ENCODE measurements at places on chromosomes 4 and X.

- DNase-seq: no peak
Observed at GRCh38 chr4:5821665-5822358, 71.1 kb downstream of the CRMP1 start.

GRCh38 chr4:112944006-112944405, 105.4 kb upstream of the ANK2 start:
- no peak for DNase-seq

DNA sequence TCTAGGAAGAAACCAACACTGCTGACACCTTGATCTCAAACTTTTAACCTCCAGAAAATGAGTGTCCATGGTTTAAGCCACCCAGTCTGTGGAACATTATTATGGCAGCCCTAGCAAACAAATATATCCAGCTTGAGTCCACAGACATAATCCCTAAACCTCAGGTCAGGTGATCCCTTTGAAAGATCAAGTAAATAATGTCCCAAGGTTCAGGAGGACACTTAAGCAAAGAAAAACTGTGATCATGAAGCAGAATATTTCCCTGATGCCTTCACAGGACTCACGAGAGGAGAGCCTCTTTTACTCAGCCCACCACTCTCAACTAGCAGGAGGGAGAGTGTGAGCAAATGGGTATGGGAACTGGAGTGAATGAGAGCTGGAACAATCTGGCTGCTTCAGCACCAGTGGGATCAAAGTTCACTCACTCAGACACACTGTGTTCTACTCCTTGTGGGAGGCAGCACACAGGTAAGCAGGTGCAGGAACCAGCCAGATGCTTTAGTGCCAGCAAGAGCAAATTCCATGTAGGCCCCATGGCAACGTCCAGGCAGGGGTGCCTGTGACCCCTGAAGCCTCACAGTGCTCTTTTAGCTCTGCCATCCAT, 608.4 kb downstream of the RAB28 start:
- no peak for DNase-seq

- DNase-seq: no peak
Observed at GRCh38 chr4:183175631-183176232, 76.7 kb downstream of the WWC2 start.

GRCh38 chr4:100782356-100782755, 264.5 kb upstream of the EMCN start:
- no peak for DNase-seq

- DNase-seq: no peak
Observed at GRCh38 chr4:87912164-87913004, 63.1 kb upstream of the SPP1 start.

DNA sequence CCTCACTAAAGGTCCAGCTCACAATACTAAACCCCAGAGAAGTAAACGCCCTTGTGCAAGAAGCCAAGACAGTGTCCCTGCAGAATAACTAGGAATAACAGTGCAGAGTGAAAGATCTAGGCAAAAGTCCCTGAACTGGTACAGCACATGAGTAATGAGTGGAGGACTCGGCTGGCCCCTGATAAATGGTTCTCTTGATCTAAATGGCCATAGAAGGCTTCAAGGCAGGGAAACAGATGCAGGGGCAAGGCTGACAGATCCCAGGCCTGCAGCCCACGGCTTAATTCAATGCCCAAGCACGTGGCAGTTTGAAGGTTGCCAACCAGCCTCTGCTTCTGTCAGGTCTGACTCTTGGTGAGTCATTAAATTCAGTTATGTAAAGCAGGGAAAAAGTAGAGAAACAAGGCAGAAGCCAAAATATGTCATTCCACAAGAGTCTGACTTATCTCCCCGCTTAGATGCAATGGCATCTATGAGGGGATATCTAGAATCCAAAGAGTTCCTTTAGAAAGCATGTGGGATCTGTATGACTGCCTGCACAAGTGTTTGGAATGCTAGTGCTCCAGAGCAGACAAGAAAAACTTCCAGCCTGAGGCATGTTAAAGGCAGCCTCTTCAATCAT, 121.3 kb downstream of the PRDM5 start:
- DNase-seq: no peak

Data from activated CD4-positive, CD25-positive, alpha-beta regulatory T cell (primary cell).